Vagina (tissue), 2 donors: ENCODE measurements at places on chromosomes 2 and 18. TPM values are rescaled to one million over a fixed set of nuclear protein-coding genes. Genes with fewer than 3 reads are reported as not detected.

Gene ALKAL2
- total RNA-seq, result 17.4 TPM

Gene TMEM247
- total RNA-seq, result not detected

Gene GPR75
- 5.4 TPM for total RNA-seq

Gene DUSP2
- 14.0 TPM for total RNA-seq

Gene SIGLEC15
- not detected for total RNA-seq

Gene EGR4
- total RNA-seq, result not detected

Gene GORASP2
- total RNA-seq, result 18.2 TPM
